ENCODE measurements at places on chromosomes 3 and 15. TPM values are rescaled to one million over a fixed set of nuclear protein-coding genes. Genes with fewer than 3 reads are reported as not detected.
A peak's percentile ranks its signal among the peaks of the same experiment; 100 is the strongest.

FGF12 gene
- 0.51 TPM for total RNA-seq

ZFYVE19 gene
- 39.5 TPM for total RNA-seq

ROBO2 gene
- total RNA-seq = 1.3 TPM

CAMK2N2 gene
- 5.7 TPM for total RNA-seq

ITIH1 gene
- total RNA-seq = 0.31 TPM

RSRC1 gene
- 49.4 TPM for total RNA-seq

FBXO40 gene
- not detected for total RNA-seq

DNA sequence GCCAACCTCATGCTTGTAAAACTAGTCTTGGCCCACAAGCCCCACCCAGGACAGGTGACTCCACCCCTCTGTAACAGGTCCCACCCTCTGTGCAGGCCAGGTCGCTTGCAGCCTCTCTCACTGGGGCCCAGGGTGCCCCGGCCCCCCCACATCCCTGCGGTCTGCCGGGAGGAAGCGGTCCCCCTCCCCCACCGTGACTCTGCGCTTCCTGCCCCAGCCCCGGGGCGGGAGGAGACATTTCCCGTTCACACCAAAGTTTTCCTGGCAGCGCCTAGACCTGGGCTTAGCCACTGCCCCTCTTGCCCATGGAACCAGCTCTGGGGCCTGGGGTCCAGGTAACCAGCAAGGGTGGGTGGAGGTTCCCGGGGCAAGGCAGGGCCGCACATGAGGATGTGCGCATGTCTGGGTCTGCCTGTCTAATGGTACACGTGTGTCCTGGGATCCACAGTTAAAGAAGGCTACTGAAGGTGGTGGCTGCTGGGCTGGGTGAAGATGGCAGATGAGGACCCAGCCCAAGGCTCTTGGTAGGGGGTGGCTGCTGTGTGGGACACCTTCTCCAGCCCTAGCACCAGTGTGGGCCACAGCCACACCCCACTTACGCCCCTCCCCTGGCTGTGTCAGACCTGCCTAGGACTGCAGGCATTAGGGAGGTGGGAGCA is 8.4 kb downstream of the NBEAL2 start:
- no peak for DNase-seq

GRCh38 chr15:77514641-77515402 is 94.1 kb downstream of the HMG20A start:
- no peak for DNase-seq

GRCh38 chr3:166060789-166061479 is 223.7 kb upstream of the BCHE start:
- DNase-seq = no peak

DNA sequence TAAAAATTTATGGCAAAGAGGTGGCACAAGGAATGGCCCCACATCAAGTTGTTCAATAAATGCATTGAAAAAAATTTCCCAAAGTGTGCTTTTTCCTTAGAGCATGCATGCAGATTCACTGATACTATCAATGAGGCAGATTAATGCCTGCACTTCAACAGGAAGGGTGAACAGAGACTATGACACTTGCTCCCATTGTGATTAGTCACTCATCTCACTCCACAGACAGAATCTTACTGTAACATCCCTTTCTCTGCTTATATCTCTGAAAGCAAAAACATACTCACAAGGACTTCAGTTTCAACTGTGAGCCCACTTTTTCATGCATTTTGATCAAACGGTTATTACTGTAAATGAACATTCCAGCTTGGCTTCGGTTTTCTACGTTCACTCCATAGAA is 60.9 kb downstream of the MORC1 start:
- DNase-seq = no peak

DNA sequence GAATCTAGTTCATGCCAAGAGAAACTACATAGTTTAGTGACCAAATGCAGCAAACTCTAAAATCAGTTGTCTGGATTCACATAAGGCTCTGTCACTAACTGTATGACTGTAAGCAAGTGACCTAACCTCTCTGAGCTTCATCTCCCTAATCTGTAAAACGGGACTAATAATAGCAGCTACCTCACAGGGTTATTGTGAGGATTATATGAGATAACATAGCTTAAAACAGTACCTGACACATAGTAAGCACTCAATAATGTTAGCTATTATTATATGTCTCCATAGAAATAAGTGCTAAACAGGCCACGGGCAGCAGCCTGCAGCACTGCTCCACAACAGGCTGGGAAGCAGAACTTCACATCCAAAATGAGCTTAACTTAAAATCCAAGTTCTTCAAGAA is 30.2 kb downstream of the NPTN start:
- DNase-seq = no peak

- DNase-seq = no peak
Observed at GRCh38 chr3:157566596-157566995, 63.4 kb upstream of the VEPH1 start.

DNA sequence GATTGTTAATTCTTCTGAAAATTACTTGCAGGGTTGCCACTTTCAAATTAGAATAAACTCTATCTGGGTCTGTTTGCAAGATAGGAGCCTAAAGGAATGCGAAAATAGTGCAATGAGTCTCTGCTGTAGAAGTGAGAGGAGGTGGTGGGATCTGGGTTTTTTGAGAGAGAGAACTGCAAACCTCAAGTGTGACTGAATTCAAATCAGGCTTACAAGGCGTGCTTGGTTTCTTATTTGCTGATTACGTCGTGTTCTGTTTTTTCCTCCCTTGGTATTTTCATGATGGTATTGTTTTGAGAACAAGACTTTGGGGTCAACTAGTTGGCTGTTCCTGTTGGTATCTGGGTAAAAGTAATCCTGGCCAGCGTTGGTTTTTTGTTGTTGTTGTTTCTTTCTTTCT is 490.9 kb upstream of the CFAP20DC start:
- DNase-seq = no peak

GRCh38 chr3:123526474-123526873 is 58.4 kb downstream of the HACD2 start:
- no peak for DNase-seq

DNA sequence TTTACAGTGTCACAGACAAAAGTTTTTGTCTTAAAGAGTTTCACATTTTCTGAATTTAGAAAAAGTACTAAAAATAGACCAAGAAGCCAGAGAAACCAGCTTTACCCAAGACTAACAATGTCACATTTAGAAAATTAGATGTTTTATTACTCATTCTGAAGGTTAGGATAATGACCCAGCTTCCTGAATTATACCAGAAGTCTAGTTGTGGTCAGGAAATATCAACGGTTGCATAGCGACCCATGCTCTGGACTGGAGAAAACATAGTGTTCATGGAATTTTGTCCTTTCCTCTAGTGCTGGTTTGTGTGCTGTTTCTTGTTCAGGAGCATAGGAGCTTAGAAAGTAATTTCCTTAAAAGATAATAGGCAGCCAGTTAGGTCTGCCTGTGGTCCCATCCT is 59.0 kb downstream of the DPPA2 start:
- DNase-seq = no peak

- DNase-seq = peak; percentile 51
Observed at GRCh38 chr15:82875411-82876003, 66.1 kb downstream of the WHAMM start.

- no peak for DNase-seq
Observed at GRCh38 chr3:37987751-37988179, 2.8 kb upstream of the VILL start.

DNA sequence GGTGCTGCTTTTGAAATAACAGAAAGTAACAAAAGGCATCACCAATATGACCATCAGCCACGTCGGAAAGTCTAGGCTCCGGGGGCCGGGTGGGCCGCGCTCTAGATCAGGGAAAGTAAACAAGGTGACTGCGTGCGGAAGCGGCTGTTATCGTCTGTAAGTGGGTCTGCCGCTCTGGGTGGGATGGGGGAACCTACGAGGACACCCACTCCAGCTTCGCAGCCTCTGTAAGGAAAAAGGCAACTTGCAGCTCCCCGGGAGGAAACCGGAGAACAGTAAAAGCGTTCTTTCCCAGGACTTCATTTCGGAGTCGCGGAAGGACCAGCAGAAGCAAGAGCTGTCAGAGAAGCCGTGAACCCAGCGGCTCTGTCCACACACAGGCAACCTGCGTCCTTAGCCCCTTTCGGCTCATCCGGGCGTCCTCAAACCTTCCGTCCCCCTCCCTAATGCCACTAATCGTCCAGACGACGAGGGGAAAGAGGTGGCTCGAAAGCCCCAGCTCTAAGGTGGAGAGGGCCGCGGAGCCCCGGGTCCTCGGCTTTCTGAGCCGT is 461 bp downstream of the XRN1 start:
- peak; percentile 8 for DNase-seq

DNA sequence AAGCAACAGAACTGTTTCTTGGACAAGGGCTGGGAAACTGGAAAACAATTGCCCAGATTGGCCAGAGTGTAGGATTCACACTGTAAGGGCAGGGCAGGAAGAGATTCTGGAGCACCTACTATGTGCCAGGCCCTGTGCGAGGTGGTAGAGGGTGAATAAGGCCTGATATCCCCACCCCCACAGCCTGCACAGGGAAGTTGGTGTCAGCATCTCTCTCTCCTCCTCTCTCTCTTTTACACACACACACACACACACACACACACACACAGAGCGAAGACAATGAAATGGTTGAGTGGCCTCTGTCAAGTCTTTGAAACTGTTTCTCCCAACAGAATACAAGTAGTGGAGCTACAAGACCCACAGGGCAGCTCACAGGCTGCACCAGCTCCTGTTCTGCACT is 47.1 kb upstream of the SLCO2A1 start:
- no peak for DNase-seq

- no peak for DNase-seq
Observed at GRCh38 chr3:151903501-151903991, 30.1 kb downstream of the SUCNR1 start.

DNA sequence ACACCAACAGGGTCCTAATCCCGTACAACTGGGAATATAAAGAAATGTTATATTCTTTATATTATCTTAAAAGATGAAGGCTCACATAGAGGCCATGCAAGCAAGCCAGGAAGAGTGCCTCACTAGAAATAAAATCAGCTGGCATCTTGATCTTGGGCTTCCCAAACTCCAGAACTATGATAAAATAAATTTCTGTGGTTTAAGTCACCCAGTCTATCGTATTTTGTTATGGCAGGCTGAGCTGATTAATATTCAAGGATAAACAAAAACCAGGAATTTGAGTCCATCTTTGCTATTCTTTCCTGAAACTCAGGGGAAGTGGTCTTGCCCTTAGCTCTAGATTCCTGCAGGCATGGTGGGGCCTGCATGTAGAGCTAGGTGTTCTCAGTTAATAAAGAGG is 42.7 kb downstream of the ATOSA start:
- DNase-seq = no peak
